ENCODE measurements at places on chromosomes 7 and 10. TPM values are rescaled to one million over a fixed set of nuclear protein-coding genes. Genes with fewer than 3 reads are reported as not detected.

GRCh38 chr10:69217119-69217754, 2.9 kb upstream of the HKDC1 start:
- no peak for DNase-seq

GRCh38 chr7:28332046-28332445, 80.3 kb upstream of the CREB5 start:
- DNase-seq = no peak

DNA sequence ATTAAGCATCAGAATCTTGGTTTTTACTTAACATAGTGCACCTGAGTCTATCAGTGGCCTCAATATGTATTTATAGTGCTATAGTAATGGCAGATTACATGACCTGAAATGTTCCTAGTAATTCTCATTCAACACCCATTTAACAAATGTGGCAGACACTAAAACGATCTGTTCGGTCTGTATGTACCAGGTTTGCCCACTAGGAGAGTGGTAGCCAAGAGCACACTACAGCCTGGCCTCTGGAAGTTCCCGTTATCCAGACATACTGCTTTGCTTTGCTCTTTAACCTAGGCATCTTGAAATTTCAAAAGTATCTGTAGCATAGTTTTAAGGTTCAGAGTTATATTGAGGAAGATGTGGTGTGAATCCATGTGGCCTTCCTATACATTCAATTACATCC, 395.7 kb upstream of the NRG3 start:
- peak; percentile 24 for DNase-seq

GRCh38 chr7:152501506-152501905, 65.7 kb upstream of the KMT2C start:
- DNase-seq = no peak

DNA sequence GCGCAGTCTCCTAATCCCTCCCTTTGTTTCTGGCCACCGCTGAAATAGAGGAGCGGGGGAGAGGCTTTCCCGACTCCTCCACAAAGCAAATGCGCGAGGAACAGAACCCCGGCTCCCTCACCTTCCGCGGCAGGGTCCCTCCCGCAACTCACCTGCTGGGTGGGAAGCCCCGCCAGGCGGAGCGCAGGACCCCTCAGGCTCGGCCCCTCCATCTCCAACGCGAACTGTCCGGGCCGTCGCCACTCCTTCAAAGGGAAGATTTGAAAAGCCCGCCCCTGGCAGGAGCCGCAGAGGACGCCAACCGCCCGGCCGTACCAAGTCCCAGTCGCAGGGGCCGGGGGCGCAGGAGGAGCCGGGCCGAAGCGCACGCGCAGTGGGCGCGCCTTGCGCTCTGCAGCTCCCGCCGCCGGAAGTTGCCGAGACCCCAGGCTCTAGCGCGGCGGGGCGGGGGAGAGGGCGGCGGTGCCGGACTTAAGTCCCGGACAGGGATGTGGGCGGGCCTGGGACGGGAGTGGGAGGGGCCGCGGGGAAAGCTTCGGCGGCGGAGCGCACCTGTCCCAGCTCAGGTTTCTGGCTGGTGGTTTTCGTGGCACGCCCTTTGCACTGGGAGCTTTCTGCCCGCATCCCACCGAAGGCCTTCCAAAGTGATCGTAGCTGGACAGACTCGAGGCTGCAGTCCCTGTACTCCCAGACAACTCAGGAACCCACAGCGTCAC, at the start of gene RTKN2:
Gene RTKN2 (minus strand): TSS at position 446 of the 716 bp plus-strand sequence. CDS start 234 bp downstream, at position 212.
- DNase-seq = peak; percentile 95

- DNase-seq = no peak
Observed at GRCh38 chr7:105216786-105217185, 171.9 kb downstream of the SRPK2 start.

HSPA12A gene
- 2.2 TPM for total RNA-seq

ACADSB gene
- 5.7 TPM for total RNA-seq
